ENCODE measurements at places on chromosomes 16 and 17.

GRCh38 chr17:65666876-65667321 is 105.5 kb upstream of the AXIN2 start:
- DNase-seq, result no peak

DNA sequence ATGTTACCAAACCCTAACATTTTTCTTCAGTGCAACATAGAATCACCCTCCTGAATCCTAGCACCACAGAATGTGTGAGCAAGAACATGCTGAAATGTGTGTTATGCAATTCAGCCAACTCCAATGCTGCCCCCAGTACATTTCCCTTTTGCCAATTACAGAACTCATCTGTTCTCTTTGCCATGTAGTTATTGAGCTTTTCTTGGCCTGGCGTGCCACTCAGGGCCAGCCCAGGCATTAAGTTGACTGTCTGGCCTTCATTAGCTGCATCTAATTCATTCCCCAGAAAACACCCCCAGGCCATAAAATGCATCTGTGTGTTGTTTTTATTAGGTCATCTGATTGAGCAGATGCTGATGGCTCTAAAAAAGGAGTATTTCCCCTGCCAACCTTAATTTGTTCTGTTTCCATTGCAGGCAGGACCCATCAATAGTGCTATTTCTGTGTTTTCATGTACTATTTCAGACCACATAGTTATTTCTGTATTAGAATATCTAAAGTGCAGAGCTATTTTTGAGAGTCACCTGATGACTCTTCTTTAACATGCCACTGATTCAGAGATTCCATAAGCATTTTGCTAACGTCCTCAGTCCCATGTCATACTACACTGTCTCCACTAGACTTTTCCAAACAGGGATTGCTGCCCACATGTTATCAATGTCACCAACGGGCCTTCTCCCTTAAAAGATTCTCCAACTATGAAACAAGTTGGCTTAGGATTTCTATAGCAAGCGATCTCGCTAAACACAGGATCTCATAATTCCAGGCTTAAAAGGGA is 969.7 kb downstream of the CDH11 start:
- no peak for DNase-seq

DNA sequence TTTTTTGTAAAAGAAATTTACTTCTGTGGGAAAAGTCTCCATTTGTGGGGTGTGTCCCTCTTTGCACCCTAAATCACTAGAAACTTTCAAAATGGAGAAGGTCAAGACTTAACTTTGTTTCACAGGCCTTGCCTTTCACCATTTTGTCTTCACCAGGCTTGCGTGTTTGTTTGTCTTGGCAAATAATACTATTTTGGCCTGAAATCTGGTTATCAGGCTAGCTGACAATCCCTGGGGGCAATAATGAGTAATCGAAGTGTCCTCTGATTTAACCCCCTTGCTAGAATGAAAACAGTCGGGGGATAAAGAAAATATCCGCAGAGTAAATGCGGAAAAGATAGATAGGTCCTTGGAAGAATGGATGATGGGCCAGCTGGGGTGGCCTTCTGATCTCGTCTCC is 34.5 kb downstream of the SLC39A11 start:
- DNase-seq, result no peak

- DNase-seq, result peak; percentile 75
Measured at GRCh38 chr17:29292071-29292991, 1.6 kb downstream of the NUFIP2 start.

GRCh38 chr17:49602783-49603182 is 27.1 kb downstream of the NXPH3 start:
- no peak for DNase-seq

Data from activated CD8-positive, alpha-beta memory T cell treated with anti-CD3 and anti-CD28 coated beads, Interleukin-2, amount 50 U/mL, for 48 hours (primary cell).